Posterior cingulate gyrus (tissue), 11 donors: ENCODE measurements at places on chromosomes 12 and 14.
A peak's percentile ranks its signal among the peaks of the same experiment; 100 is the strongest.

- no peak for DNase-seq
Measured at GRCh38 chr12:105854071-105854470, 284.7 kb downstream of the NUAK1 start.

GRCh38 chr14:31745741-31746140 is 184.5 kb downstream of the NUBPL start:
- no peak for DNase-seq

GRCh38 chr12:107490010-107490409 is 195.6 kb upstream of the PWP1 start:
- DNase-seq: no peak

DNA sequence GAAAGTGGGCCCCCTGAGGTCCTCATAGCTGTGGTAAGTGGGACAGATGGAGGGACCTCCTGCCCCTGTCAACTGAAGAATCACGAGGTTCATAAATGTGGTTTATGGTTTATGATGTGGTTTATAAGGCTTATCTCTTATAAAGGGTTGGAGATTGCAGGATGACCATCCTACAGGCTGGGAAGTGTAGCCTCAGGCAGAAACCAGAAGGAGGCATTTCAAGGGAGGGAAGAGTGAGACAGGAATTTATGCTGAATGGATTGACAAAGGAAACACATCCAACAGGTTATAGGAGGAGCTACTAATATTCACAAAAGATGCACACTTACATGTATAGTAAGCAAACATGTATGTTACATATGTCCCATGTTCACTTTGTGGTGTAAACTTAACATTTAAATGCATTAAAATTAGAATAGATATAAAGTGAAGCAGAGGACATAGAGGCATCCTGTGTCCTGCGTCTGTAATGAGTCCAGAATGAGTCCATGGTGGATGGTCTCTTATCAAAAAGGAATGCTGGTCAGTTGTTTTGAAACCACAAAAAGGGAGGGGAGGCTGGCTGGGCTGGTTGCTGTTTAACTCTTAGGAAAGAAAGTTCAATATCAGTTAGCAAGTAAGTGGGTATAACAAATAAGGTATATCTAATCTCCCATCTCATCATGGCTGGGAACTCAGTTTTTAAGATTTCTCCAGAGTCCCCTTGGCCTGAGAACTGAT is 149.0 kb upstream of the RMST start:
- no peak for DNase-seq

GRCh38 chr14:90139199-90139598 is 77.4 kb downstream of the KCNK13 start:
- no peak for DNase-seq

DNA sequence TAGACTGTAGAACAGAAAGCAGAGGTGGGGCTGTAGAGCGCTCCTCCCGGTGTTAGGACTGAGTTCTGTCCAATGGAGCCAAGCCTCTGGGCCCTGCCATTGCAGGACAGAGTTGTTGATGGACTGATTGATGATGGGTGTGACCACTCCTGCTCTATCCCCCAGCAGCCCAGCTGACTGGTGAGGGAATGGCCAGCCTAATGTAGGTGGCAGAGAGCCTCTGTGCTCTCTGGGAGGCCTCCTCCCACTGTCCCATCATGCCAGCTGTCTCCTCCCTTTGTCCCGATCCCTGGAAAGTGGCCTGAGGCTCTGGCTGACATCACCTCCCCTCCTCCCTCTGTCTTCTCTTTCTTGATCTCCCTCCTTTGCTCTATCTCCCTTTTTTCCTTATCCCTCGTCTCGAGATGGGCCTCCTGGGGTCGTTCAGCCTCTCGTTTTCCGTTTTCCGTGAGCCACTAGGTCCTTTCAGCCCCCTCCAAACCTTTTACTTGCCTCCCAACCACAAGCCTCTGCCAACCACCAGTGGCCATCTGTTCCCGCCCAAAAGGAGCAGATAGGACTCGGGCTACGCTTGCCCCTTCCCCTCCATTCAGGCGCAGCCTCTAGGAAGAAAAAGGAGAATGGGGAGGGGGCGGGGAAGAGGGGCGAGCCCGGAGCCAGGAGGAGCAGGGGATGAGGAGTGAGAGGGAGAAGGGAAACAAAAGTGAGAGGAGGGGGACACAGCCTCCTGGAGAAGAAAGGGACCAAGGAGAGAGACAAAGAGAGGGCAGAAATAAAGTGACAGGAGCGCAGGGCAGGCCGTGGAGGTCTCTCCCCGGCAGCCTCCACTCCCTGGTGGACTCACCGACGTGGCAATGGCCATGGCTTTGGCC is 572 bp downstream of the EFS start:
- DNase-seq: peak; percentile 74

- DNase-seq: no peak
Measured at GRCh38 chr12:94994312-94994711, 9.2 kb downstream of the NDUFA12 start.

DNA sequence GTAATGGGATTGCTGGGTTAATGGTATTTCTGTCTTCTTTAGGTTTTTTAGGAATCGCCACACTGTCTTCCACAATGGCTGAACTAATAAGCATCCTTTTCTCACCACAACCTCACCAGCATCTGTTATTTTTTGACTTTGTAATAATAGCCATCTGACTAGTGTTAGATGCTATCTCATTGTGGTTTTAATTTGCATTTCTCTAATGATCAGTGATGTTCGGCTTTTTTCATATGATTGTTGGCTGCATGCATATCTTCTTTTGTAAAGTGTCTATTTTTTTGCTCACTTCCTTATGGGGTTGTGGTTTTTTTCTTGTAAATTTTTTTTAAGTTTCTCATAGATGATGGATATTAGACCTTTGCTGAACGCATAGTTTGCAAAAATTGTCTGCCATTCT is 377.9 kb downstream of the GALC start:
- no peak for DNase-seq

DNA sequence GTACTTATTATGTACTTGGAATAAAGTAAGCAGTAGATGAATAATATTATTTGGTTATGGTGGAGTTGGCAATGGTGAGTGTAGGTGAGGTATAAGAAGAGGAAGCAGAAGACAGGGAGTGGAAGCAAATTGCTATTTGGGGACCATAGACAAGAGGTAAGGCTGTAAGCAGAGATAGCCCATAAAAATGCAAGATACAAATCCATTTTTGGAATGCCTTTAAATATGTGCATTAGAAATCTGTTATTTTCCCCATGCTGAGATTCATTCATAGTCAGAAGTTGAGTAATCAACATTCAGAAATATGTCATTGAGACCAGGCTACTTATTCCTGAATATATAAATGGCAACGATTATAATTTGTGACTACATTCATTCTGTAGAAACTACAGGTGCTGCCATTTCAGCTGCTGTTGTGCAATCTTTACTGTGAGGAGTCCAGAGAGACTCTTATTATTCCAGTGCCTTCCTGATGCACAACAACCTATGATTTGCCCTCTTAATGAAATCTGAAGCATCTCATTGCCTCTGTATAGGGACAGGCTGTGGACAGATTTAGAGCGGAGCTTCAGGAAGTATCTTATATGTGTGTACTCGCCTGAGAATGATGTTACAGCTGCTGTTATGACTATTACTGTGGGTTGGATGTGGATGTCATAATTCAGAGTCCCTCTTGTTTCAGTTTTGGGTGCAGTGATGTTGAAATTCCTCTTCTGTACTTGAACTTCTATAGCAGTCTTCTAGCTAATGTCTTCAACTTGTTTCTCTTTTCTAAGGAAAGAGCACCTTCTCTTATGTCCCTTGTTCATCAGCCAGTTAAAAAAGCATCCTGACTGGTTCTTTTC is 173.8 kb downstream of the NAV3 start:
- DNase-seq: no peak

DNA sequence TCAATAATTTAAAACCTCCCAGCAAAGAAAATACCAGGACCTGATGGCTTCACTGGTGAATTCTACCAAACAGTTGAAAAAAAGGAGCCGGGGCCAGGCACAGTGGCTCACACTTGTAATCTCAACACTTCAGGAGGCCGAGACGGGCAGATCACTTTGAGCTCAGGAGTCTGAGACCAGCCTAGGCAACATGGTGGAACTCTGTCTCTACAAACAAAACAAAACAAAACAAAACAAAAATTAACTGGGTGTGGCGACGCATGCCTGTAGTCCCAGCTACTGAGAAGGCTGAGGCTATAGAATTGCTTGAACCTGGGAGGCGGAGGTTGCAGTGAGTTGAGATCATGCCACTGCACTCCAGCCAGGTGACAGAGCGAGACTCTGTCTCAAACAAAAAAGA is 13.7 kb upstream of the TROAP start:
- no peak for DNase-seq

- DNase-seq: no peak
Measured at GRCh38 chr12:54616933-54617680, 17.6 kb downstream of the LACRT start.
